Forelimb muscle (tissue), 1 donor: ENCODE measurements at places on chromosomes 4 and X. TPM values are rescaled to one million over a fixed set of nuclear protein-coding genes. Genes with fewer than 3 reads are reported as not detected.

UGDH gene
- polyA plus RNA-seq, result 41.4 TPM

AMELX gene
- polyA plus RNA-seq, result not detected

- peak; percentile 43 for DNase-seq
Observed at GRCh38 chr4:168758351-168758876, 251.6 kb downstream of the CBR4 start.

DNA sequence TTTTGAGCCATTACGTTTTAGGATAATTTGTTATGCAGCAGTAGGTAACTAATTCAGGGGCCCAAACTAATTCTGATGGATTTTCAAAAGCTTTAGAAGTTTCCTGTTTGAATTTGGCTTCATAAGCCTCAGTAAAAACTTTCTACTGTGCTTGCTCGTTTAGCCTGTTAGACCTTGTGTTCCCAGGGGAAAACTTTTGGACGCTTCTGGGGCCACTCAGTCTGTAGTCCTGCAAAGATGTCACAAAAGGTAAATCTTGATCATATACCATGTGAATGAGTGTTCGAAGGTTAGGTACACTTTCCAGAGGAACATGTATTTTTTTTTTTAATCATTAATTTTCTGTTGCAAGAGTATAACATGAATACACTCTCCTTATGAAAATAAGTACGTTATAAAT lies 70.7 kb downstream of the SUPT20HL2 start:
- no peak for DNase-seq

GRCh38 chrX:130268449-130269170 lies at the start of gene ZNF280C:
ZNF280C (minus strand) TSS chrX:130268899; CDS start chrX:130260449, 8,450 bp downstream.
- DNase-seq, result peak; percentile 62

- no peak for DNase-seq
Observed at GRCh38 chr4:128291096-128291495, 3.5 kb upstream of the PGRMC2 start.

DNA sequence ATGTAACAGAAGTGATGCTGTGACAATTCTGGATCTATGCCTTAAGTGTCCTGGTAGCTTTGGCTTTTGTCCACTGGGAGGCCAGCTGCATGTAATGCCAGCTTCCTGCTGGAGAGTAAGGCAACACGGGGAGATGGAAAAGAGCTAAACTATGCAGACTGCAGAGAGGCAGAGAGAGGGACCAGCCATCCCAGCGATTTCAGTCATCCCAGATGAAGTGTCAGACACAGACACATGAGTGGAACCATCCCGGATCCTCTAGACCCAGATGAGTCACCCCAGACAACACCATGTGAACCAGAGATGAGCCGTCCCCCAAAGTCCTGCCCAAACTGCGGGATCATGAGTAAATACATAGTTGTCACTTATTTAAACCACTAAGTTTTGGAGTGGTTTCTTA lies 14.6 kb downstream of the SRPX start:
- no peak for DNase-seq

- DNase-seq, result no peak
Observed at GRCh38 chr4:14994242-14994641, 8.0 kb upstream of the CPEB2 start.
